ENCODE measurements at places on chromosomes 2 and 18.

DNA sequence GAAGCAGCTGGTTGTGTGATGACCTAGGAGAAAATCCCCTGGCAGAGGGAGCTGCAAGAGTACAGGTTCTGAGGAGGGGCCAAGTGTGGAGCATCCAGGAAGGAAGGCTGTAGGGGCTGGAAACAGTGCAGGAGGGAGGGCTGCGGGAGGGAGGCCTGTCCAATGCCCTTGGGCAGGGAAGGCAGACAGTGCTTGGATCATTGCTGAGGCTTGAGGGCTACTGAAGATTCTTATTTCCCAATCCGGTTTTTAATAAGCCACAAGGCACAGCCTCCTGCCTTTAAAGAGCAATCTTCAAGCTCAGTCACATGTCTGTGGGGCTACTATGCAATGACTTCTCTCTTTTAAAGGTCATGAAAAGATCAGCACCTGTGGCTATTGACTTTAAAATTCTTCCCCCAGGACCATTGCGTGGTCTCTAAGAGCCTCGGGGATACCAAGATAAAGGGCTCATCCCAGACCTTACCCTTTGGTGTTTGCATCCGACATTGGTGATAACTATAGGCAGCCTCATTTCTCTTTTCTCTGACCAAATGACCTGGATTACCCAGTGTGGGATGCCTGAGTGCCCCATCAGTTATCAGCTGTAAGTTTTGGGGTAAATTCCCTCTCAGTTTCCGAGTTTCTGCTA is 149.6 kb downstream of the DOCK10 start:
- DNase-seq, result no peak

- DNase-seq, result no peak
These were observed 1.1 kb upstream of the KDM3A start for GRCh38 chr2:86439879-86440630.

- DNase-seq, result no peak
These were observed 546.0 kb downstream of the ZNF804A start for GRCh38 chr2:185144159-185144919.

DNA sequence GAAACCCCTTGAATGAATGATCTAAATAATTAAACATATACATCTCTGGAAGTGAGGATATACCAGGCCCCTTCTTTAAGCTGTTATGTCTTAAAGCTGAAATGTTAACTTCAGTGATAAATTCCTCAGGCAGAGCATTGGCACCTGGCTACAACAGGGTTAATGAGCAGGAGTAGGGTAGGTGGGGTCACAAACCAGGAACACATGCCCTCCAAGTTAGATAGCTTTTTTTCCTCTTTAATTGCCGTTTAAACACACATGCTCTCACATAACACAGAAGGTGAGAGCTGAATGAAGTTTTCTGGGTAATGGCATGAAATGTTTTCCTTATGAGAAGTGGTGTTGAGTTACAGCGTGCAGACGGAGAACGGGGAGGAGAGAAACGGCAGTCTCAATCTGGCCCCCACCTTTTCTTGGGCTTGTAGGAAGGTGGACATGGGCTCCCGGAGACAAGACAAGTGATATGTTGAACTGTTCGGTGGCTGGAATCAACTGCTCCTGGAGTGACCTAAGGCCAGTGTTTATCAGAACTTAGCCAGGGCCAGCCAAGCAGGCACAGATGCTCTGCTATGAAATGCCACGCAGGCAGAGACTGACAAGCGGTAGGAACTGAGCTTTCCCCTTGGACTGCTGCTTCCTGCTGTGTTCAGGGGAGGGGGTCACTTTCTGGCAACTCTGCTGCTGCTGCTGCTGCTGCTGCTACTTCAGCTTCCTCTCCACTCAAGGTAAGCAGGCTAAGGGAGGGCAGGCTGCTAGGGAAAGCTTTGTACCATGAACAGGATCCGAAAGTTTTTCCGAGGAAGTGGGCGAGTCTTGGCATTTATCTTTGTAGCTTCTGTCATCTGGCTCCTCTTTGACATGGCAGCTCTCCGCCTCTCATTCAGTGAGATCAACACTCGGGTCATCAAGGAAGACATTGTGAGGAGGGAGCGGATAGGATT is at the start of gene GALNT5:
Gene GALNT5, plus strand, starts transcription at position 394 of the 941 bp plus-strand sequence. Its CDS starts 378 bp downstream, at position 772.
- no peak for DNase-seq

DNA sequence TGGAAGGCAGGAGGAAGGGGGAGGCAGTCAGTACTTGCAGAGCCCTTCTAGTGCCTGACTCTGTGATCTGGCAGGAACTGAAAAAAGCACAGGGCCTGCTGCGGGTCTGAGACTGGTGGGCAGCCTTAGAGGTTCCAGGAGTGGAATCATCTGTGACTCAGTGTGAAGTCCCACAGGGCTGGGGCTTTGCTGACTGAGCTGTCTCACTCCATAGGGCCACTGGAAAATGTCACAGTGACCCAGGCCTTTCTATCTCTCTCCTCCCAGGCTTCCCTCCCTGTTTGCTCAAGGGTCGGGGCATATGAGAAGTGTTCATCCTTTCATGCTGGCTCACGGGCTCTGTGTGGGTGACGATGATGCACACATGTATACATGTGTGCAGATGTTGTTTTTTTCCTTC is 47.1 kb upstream of the ZFP36L2 start:
- DNase-seq, result no peak

GRCh38 chr2:215982465-215982875 is 30.9 kb downstream of the MREG start:
- DNase-seq, result no peak

GRCh38 chr2:44612276-44612675 is 250.5 kb downstream of the CAMKMT start:
- no peak for DNase-seq

DNA sequence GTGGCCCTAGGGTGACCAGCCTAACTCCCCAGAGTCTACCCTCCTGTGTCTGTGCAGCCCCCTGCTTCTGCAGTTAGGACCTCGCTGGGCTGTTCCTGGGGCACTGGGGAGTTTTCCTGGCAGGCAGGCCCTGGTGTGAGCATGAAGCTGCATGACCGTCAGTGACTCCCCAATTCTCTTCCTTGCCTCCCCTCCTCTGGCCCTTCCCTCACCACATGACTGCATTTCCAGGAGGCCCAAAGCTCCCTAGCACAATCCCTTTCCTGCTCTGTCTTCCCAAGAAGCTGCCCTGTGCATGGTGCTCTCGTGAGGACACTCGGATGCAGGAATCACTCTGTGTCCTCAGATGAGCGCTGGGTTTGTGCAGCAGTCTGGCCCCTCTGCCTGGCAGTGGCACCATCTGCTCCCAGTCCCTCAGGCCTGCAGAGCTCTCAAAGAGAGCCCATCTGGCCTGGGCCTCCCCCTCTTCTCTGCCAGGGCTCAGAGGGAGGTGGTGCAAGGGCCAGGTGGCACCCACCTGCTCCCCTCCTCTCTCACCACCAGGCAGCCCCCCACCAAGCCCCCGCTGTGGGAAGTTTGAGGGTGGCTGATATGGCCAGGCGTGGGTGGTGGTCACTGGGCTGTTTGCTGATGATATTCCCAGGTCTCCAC is 125.6 kb upstream of the HS6ST1 start:
- no peak for DNase-seq

- no peak for DNase-seq
These were observed 226.1 kb upstream of the CDH20 start for GRCh38 chr18:61107113-61107512.

DNA sequence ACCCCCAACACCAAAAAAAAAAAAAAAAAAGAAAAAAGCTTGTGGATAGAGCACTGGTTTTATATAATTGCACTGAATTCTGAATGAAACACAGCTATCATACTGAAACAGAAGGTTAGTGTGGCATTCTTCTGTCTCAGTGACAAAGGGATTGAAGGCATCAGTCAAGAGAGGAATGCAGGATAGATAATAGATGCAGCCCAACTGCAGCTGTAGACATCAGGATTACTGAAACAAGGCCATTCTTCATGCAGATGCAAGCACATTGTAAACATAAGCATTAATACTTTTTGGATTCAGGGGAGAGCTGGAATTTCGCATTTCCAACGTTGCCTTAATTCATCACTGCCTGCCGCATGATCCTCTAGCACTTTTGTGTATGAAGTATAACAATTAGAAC is 897.4 kb upstream of the KLHL29 start:
- DNase-seq, result no peak

GRCh38 chr2:150400849-150401248 is 86.6 kb downstream of the RND3 start:
- DNase-seq, result no peak

DNA sequence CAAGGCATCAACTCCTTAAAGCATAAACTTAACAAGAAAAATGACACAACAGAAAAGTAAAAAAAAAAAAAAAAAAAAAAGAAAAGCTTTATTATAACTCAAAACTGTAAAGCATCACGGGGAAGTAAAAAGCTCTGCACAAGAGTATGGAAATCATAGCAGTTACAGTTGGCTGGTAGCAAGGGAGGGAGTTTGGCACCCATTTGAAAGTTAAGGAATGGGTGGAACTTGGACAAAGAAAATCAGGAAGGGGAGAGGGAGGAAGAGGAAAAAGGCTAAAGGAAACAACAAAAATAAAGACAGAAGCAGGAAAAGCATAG is 8.6 kb downstream of the KLF7 start:
- DNase-seq, result no peak

GRCh38 chr18:36661999-36662398 is 166.8 kb downstream of the TPGS2 start:
- DNase-seq, result no peak

- no peak for DNase-seq
These were observed 17.1 kb upstream of the MC2R start for GRCh38 chr18:13932285-13933025.

DNA sequence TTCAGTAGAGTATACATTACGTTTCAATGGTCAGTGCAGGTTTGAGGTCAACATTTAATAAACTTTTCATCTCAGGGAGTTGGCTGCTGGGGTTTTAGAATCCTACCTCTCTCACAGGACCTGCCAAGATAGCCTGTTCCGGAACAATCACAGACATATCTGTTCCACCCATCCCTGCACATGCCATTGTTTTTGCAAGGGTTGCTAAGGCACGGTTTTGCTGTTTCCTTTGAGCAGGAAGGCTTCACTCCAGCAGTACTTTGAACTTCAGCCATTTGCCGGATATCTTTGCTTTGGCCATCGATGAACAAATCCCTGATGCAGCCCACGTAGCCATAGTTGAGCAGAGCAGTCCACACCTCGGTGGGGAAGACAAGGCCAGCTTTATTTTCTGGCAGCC is 493.8 kb downstream of the NRXN1 start:
- DNase-seq, result no peak

- no peak for DNase-seq
These were observed 171.6 kb upstream of the BOD1L2 start for GRCh38 chr18:56975276-56975675.
